A549 (cell line): ENCODE measurements at places on chromosomes 1 and 21. TPM values are rescaled to one million over a fixed set of nuclear protein-coding genes. Genes with fewer than 3 reads are reported as not detected.

- no peak for DNase-seq
Observed at GRCh38 chr1:100387657-100388350, 35.5 kb downstream of the CDC14A start.

DNA sequence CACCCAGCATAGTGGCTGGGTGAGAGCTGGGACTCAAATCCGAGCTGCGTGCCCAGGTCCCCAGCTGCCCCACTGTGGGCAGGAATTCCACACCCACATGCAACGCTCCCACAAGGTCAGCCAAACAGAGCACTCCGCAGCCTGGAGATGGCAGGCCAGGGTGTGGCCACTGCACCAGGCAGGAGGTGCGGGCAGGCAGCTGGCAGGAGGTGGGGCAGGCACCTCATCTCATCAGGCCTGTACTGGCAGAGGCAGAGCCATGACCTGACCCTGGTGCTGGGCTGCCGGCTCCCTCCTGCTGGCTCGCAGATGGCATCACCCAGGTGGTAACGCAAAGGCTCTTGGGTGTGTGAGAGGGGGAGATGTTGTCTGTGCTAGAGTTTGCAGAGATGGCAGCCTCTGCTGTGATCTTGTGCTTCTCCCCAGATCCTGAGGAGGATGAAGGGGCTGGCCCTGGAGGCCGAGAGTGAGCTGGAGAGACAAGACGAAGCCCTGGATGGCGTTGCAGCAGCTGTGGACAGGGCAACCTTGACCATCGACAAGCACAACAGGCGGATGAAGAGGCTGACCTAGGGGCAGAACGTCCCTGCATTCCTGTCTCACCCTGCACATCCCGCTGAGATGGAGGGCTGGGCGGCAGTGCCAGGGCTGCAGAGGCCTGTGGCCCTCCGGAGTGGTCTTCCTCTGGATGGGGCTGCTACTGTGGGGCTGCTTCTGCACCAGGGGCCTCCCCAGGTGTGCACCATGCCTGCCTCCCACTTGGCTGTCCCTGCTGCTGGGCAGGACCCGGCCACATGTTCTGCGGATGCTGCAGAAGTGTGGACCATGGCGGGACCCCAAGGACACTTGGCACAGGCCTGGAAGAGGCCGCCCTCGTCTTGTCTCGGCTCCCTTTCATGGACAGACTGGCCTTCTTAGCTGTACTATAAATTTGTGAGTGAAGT, 35.1 kb upstream of the PRSS38 start:
- no peak for DNase-seq

The RGS7 gene
- not detected in 3 replicates for polyA plus RNA-seq

GRCh38 chr1:192081359-192081758, 76.9 kb upstream of the RGS18 start:
- no peak for DNase-seq

GRCh38 chr1:246641394-246641793, 75.1 kb downstream of the CNST start:
- no peak for DNase-seq
